ENCODE measurements at places on chromosomes 3 and 15.

DNA sequence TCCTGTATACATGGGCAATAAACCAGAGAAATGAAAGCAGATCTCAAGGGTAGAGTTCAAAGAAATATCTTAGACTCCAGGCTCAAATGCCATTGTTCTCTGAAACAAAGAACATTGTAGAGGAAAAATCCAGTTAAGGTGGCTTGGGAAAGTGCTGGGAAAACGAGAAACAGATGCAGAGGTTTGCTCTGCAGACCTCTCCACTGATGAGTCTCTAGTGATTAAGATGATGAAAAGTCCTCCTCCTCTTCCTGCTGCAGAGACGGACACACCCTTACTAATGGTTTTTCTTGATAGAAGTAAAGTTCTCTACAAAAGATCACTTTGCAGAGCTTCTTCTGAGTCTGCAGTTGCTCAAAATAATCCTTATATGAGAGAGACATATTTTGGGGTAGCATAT is 264.7 kb downstream of the GABRG3 start:
- DNase-seq: no peak

DNA sequence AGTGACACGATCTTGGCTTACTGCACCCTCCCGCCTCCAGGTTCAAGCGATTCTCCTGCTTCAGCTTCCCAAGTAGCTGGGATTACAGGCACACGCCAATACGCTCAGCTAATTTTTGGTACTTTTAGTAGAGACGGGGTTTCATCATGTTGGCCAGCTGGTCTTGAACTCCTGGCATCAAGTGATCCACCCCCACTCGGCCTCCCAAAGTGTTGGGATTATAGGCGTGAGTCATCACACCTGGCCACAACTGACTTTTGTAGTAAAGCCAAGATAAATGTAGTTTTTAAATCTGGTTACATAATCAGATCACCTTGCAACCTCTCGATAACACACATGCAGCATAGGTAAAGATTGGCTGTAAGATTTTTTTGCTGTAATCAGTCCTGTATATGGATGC is 657.5 kb upstream of the DPPA4 start:
- no peak for DNase-seq

GRCh38 chr15:23372284-23372683 is 17.7 kb downstream of the GOLGA8S start:
- no peak for DNase-seq

DNA sequence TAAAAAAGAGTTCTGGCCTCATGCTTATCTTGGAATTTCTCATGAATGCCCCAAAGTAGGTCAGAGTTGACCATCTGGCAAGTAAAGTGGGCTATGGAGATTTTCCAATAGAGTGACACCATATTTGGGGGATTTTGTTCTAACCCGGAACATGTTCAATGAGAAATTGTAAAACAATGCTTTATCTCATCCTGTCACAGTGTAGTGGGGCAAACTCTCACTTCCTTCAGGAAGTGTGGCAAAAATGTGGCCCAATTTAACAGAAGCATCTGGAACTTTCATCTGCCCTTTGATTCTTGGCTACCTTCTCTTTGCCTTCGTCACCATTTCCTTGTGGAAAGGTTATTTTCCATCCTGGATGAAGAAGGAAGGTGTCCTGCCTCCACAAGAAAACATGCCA is 70.8 kb downstream of the ADAMTS9 start:
- DNase-seq: no peak

DNA sequence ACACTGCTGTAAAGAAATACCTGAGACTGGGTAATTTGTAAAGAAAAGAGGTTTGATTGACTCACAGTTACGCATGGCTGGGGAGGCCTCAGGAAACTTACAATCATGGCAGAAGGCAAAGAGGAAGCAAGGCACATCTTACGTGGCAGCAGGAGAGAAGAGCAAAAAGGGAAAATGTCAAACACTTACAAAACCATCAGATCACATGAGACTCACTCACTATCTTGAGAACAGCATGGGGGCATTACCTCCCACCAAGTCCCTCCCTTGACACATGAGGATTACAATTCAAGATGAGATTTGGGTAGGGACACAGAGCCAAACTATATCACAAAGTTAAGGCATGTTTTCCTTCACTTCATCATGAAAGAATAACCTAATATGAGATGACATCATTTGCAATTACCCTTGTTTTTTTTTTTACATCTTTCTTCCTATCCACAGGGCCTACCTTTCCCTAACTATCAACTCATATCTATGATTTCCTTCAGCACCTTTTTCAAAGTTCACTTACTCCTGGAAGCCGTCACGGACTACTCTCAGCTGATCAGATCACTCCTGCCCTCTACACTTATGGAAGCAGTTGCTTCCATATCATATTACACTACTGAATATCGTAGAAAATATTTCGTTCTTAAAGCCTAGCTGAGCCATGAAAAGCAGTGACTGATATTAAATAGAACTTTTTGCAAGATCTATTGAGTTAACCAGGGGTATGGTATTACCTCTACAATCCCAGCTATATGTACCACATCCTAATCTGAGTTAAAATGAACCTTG is 25.5 kb upstream of the ATP8B4 start:
- DNase-seq: no peak

GRCh38 chr3:151859233-151859673 is 14.2 kb upstream of the SUCNR1 start:
- DNase-seq: no peak

- no peak for DNase-seq
Measured at GRCh38 chr3:61541694-61542093, 19.7 kb upstream of the PTPRG start.

- no peak for DNase-seq
Measured at GRCh38 chr3:12807601-12808359, 11.3 kb downstream of the CAND2 start.
